ENCODE measurements at places on chromosomes 16 and 17. TPM values are rescaled to one million over a fixed set of nuclear protein-coding genes. Genes with fewer than 3 reads are reported as not detected.

The STH gene
- not detected for polyA plus RNA-seq

- peak; percentile 46 for DNase-seq
These were observed 56.6 kb upstream of the BCAR1 start for GRCh38 chr16:75308011-75308410.

- no peak for DNase-seq
These were observed 347.5 kb downstream of the HAPSTR1 start for GRCh38 chr16:9438991-9439390.

DNA sequence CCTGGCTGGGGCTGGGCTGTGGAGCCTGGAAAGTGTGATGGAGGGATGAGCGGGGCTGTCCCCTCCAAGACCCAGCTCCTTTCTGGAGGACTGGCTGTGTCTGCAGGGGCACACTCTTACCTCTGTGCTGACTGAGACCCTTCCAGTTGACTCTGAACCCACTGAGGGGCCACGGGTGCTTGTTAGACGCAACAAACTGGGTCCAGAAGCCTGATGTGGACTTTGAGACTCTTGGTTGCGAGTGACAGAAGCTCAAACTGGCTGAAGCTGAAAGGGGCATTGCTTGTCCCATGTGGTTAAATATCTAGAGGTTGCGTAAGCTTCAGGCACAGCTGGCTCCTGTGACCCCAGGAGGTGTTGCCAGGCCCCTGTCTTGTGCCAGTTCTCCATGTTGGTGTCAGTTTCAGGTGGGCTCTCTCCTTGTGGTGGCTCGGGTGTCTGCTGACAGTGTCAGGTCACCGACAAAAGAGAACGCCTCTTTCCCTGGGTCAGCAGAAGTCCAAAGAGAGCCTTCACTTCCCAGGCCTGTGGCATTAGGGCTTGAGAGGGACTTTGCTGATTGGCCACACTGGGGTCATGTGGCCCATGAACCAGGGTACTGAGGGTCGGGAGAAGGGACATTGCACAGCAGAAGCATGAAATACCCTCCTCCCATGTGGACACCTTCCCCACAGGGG, 16.7 kb downstream of the ADCY7 start:
- no peak for DNase-seq

GRCh38 chr17:11996722-11997146, 541 bp downstream of the ZNF18 start:
- no peak for DNase-seq

GRCh38 chr16:88619859-88620815, 18.2 kb upstream of the IL17C start:
- DNase-seq, result no peak

All from pancreas (tissue), 10 donors.